ENCODE measurements at places on chromosomes 7 and 10.

GRCh38 chr10:47361293-47361692 is 13.1 kb downstream of the RBP3 start:
- peak; percentile 70 for DNase-seq

GRCh38 chr7:134781171-134781570 is 1.7 kb downstream of the CALD1 start:
- no peak for DNase-seq

DNA sequence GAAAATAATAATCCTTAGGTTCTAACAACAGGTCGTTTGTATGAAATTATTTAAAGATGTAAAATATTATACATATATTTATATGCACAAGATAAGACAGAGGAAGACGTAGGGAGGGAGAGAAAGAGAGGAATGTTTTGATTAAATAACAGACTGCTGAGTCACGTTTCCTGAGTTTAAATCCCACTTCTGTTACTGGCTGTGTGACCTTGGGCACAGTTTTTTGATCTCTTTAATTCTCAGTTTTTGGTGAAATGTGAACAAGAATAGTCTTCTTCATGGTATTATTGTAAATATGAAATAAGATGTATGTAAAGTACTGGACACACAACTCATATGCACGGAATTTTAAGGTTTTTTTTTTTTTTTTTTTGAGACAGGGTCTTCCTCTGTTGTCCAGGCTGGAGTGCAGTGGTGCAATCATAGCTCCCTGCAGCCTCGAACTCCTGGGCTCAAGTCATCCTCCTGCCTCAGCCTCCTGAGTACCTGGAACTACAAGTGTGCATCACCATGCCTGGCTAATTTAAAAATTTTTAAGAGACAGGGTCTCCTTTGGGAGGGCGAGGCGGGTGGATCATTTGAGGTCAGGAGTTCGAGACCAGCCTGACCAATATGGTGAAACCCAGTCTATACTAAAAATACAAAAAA is 42.6 kb downstream of the BAMBI start:
- no peak for DNase-seq

DNA sequence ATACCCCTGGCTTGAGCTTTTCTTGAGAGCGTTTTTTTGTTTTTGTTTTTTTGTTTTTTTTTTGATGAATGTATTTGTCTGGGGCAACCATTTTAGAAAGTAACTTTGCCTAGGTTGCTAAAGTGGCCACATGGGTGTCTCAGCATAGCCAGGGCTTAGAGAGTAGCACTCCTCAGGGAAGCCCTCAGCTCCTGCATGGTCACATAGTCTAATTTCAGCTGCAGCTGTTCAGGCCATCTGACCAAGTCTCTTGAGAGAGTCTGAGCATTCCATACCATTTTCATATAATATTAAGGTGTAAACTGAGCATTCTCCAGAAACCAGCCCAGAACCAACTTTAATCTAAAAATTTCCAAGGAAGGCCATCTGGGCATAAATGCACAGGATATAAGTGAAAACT is 186.4 kb downstream of the NPSR1 start:
- DNase-seq: no peak

DNA sequence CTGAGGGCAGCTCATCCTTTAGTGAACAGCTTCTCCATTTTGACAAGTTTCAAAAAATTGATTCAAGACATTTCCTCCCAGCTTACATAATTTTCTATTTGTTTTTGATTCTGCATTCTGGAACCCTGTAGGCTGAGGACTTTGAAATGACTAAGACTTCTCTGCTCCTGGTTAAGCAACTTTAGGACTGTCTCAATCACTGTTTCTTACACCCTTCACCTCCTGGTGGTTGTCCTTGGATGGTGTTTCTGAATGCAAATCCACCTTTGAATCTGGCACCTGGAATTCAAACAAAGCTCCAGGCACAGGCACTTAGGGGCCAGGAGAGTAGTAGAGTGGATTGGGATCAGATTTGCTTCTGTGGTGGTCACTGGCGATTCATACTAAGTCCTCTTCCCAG is 595.5 kb downstream of the LRMDA start:
- no peak for DNase-seq
